ENCODE measurements at places on chromosomes 6 and 20.

DNA sequence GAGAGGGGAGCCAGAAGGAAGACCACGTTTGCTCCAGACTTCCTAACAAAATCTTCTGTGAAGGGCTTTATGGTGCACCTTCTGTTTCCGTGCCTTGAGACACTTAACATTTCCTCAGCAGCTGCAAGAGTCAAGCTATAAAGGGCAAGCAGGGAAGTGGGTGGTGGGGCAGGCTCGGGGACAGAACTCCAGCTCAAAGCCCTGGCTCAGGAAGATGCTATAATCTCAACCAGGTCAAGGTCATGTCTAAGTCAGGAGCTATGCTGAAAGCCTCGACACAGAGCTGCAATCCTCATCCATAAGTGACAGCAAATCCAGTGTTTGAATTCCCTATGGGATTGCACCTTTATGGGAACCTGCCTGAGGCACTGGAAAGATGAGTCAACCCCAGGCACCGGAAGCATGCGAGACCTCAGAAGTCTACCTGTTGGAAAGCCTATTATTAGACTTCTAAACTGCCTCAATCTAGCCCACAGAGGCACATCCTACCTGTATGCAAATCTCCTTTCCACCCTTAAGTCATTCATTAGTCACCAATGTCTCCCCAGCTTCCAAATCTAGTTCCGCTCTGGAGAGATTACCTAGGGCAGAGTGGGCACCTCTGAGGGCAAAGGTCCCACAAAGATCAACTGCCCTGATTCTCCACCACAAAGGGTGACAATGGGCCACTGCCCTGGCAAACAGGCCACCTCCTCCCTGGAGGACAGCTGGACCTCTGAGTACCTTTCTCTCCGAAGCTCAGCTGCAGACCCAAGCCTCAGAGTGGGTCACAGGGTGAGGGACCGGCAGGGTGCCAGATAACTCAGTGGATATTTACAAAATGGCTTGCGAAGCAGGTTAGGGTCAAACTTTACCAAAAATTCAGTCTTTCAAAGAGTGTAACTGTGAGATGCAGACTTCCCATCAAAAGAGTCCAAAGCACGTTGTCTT lies 287.0 kb downstream of the CDC5L start:
- no peak for DNase-seq

- DNase-seq = no peak
These were observed 351.9 kb downstream of the FOXA2 start for GRCh38 chr20:22232473-22232872.

DNA sequence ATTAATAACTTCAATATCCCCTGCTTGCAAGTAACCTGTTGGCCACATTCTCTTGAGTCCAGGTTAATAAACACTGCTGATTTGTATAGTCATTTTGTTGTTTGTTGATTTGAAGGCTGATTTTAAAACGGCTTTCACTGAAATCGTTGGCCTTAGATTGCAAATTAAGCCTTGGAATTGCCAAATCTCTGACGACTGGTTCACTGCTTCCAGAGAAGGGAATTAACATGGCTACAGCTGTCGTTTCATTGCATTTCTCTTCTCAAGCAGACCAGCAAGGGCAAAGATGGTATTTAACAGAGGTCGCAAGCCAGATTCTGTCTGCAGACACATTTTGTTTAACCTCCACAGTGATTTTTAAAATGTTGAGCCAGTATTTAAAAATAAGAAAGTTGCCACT lies 470.9 kb downstream of the TFAP2A start:
- no peak for DNase-seq

DNA sequence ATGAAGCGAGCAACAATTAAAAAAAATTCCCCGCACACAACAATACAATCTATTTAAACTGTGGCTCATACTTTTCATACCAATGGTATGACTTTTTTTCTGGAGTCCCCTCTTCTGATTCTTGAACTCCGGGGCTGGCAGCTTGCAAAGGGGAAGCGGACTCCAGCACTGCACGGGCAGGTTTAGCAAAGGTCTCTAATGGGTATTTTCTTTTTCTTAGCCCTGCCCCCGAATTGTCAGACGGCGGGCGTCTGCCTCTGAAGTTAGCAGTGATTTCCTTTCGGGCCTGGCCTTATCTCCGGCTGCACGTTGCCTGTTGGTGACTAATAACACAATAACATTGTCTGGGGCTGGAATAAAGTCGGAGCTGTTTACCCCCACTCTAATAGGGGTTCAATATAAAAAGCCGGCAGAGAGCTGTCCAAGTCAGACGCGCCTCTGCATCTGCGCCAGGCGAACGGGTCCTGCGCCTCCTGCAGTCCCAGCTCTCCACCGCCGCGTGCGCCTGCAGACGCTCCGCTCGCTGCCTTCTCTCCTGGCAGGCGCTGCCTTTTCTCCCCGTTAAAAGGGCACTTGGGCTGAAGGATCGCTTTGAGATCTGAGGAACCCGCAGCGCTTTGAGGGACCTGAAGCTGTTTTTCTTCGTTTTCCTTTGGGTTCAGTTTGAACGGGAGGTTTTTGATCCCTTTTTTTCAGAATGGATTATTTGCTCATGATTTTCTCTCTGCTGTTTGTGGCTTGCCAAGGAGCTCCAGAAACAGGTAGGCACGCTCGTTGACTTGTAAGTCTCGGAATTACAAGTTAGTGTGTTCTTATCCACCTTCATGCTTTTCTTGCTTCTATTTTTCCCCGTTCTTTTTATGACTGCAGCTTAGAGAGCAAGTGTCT lies at the start of gene EDN1:
TSS of gene EDN1 (plus strand) at position 429 of the 888 bp plus-strand sequence. CDS start at position 698, 269 bp downstream.
- DNase-seq = peak; percentile 36

- DNase-seq = no peak
These were observed 89.4 kb downstream of the DTNBP1 start for GRCh38 chr6:15573384-15573783.

All from stimulated activated CD4-positive, alpha-beta T cell treated with anti-CD3 and anti-CD28 coated beads, Interleukin-15, amount 100 ng/mL, for 1 hour (primary cell).